ENCODE measurements at places on chromosomes 5 and 9.
A peak's percentile ranks its signal among the peaks of the same experiment; 100 is the strongest.

DNA sequence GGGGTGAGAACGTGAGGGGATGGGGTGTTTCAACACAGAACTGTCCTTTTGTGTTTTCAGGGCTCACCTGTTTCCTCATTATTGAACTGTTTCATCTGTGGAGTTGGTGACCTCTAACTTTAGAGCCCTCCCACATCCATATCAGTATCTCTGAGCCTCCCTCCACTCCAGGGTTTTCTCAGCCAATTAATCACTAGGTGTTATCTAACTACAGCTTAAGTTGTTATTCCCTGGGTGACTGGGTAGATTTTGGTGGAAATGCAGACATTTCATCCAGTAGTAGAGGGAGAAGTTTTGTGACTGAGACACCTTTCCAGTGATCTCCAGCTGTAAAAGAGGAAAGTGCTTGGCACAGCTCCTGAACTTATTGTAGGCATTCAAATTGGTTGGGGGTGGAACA is 23.7 kb downstream of the PPP3R2 start:
- DNase-seq: no peak

GRCh38 chr9:92770360-92770995 is 5.8 kb upstream of the BICD2 start:
- no peak for DNase-seq

GRCh38 chr9:3894772-3895171 is 369.0 kb upstream of the RFX3 start:
- no peak for DNase-seq

DNA sequence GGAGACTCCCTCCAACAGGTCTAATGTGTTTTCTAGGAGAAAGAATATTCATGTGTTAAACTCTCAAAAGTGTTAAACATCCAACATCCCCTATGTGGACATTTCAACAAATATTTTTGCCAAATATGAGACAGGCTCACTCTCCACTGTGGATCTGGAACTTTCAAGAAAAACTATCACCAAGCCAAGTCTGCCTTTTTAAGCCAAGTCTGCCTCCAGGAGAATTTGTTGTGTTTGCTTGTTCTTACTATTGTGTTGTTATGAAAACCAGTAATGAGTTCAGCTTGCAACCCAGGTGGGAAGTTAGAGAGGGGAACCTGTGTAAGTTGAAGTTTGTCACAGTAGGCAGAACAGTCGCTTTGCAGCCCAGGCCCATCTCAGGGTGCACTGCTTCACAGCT is 228.1 kb downstream of the NFIB start:
- no peak for DNase-seq

DNA sequence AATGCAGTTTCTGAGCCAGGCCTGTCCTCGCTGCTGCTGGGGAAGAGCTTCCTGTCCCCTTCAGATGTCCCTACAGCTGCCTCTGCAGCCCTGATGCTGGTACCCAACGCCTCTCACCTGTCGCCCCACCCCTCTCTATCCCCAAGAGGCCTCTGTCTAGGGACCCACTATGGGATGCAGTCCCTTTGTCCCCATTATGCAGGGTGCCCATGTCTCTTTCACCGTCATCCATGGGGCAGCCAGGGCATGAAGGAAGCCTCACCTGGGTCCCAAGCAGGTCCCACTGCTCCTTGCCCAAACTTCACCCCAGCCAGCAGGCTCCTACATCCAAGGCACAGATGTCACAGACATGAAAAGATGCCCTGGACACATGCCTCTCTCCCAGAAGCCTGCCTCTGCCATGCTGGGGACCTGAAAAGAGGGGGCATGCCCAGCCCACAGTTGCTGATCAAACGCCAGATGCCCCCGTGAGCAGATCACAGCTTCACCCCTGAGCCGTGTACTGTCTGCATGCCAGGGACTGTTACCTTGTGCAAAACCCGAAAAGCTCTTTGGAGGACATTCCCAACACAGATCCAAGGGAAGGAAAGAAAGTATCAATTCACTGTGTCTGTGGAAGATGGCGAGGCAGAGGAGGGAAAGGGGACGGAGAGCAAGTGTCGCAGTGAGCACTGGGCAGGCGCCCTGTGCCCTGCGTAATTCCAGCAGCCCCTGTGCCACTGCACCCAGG is 81.0 kb downstream of the ADAMTS2 start:
- DNase-seq: no peak

DNA sequence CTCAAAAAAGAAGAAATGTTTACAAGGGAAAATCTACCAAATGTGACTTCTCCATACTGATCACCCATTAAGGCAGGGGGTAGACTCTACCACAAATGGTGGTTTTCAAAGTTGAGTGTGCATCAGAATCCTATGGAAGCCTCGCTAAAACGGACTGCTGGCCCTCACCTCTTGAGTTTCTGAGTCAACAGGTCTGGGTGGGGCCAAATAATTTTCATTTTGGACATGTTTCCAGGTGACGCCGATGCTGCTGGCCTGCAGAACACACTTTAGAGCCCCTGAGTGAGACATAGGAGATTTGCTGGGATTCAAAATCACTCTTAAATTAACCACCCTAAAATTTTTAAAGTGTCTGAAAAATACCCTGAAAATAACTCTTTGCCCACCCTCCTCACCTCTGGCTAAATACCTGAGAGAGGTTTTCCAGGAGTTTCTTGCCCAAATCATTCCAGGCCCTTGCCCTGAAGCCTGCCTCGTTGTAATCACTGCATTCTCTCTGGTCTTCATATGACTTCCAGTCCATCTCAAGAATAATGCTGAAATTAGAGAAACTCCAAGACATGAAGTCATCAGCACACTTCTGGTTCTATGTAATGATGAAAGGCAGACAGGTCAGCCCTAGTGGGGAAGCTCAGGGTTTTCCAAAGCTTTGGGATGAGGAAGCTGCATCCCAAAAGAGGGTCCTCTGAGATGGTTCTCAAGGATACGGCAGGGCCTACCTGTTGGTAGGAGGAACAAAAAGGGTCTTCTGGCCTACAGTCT is 18.2 kb downstream of the C9orf152 start:
- DNase-seq: no peak

DNA sequence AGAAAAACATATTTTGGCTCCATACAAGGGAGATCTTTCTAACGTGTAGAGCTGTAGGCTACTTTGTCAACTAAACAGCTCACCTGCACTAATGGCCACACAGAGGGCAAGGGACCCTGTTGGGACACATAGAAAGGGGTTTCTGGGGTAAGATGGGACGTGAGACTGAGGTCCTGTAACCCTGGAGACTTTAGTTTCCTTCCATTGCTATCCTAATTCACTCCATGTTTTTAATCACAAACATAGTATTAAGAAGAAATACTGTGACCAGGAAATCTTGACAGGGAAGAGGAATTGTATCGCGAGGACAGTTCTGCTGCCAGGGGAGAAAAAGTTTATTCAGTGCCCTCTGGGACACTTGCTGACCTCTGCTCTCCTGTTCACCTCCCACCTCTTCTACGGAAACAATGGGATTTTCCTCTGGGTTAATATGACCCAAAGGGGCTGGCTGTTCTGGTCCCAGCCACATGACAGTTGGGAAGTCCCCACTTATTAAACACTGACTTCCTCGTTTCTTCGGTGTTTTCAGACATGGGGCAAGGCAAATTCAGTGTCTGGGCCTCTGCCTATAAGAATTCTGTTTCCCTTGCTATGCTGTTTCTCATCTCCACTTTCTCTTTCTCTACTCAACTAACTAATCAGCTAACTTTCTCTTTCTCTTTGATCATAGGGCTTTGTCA is 106.9 kb upstream of the SEMA6A start:
- DNase-seq: no peak

DNA sequence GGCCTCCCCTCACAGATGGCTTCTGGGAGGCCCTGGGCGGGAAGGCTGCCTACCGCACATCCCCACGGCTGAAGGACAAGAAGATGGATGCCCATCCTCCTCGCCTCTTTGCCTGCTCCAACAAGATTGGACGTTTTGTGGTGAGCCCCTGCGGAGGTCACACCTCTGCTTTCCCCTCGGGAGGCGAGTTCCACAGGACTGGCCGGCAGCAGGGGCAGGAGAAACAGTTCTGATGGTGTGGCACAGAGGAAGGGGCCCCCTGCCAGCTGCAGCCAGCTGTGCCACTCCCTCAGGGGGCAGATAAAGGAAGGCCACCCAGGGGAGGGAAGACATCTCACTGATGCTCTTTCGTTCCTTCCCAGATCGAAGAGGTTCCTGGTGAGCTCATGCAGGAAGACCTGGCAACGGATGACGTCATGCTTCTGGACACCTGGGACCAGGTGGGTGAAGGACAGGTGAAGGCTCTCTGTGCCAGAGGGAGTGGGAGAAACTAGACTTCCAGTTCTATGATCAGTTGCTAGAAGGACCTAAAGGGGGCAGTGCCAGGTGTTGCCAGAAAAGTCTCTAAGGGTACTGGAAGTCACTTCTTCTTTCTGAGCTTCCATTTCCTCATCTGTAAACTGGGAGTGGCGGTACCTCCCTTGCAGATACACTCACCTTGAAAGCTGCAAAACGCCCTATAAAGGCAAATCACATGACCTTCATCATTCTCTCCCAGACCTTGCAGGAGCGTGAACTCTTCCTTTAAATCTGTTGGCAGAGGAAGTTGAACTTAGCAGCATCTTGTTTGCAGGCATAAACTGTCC is 41.0 kb downstream of the STOM start:
- no peak for DNase-seq

DNA sequence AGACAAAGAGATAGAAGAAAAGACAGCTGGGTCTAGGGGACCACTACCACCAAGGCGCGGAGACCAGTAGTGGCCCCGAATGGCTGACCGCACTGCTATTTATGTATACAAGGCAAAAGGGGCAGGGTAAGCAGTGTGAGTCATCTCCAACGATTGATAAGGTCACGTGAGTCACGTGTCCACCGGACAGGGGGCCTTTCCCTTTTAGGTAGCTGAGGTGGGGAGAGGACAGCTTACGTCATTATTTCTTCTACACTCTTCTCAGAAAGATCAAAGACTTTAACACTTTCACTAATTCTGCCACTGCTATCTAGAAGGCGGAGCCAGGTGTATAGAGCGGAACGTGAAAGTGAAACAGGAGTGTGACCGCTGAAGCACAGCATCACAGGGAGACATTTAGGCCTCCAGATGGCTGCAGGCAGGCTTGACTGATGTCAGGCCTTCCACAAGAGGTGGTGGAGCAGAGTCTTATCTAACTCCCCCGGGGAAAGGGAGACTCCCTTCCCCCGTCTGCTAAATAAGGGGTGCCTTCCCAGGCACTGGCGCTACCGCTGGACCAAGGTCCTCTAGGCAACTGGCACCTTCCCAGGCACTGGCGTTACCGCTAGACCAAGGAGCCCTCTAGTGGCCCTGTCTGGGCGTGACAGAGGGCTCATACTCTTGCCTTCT is 6.1 kb upstream of the PRR16 start:
- peak; percentile 21 for DNase-seq

GRCh38 chr9:79395755-79396154 is 176.0 kb upstream of the TLE4 start:
- DNase-seq: peak; percentile 2

- no peak for DNase-seq
These were observed 28.2 kb downstream of the RNF145 start for GRCh38 chr5:159181152-159181551.

- DNase-seq: peak; percentile 11
These were observed 40.1 kb upstream of the STX17 start for GRCh38 chr9:99866398-99866797.

DNA sequence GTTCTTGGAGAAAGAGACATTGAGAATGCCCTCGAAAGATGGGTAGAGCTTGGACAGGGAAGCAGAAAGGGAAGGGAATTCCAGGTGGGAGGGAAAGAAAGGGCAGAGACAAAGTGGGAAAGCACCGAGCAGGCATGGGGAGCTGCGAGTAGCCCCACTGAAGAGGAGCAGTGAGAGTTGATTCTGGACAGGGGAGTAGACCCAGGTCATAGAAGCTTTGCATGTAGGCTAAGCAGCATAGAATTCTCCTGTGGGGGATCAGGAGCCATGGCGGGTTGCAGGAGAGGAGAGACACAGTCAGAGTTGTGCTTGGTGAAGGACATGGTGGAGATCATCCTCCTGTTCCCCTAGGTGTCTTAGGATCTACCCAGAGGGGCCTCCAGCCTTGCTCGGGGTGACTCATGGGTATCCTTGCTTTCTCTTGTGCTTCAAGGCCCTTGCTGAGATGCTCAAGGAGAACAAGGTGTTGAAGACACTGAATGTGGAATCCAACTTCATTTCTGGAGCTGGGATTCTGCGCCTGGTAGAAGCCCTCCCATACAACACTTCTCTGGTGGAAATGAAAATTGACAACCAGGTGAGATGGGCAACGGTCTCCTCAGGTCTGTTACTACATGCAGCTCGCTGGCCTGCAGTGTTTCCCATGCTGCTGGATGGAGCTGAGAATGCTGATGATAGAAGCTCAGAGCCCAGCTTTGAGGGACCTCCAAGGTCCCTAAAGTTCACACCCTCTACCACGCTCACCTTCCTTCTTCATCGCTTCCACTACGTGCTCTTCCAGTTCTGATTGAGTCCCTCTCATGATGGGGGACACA is 64.5 kb downstream of the TSTD2 start:
- DNase-seq: no peak

GRCh38 chr9:127389381-127390247 is 7.4 kb upstream of the SLC2A8 start:
- no peak for DNase-seq

GRCh38 chr9:38639577-38639940 is 19.2 kb upstream of the ANKRD18A start:
- no peak for DNase-seq

DNA sequence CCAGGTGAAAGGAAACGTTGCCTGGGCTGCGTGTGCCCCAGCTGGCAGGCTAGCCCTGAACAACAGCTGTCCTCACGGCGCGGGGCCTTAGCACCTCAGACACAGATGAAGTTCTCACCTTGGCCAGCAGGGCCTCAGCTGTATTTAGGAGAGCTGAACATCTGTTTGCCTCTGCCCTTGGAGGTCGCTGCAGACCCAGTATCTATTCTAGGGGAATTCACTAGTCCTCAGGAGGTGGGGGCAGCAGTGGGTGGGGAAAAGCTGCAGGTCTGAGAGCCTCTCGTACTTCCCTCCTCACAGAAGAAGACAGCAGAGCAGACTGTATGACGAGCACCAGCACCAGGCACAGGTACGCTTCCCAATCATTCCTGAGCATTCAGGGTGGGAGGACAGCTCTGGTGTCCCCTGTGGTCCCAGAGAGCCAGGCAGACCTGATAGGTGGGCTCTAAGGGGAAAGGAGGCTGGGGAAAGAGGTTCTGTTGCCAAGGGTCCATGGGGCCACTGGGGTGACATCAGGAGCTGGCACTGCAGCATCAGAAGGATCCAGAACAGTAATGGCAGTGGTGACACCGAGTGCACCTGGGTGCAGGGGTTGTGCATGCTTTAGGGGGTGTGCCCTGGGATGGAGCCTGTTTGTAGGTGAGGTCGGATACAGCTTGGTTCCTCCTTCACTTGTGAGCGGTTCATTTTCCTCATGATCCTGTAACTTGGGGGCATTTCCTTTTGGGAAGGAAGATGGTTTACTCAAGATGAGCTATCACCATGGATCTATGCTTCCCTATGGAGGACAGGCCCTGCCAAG is 13.8 kb downstream of the CD74 start:
- DNase-seq: no peak

All from occipital lobe (tissue), 3 donors.